Hippocampal formation (tissue), 2 donors: ENCODE measurements at places on chromosomes 2 and 18.

GRCh38 chr2:149119368-149119767 lies 80.9 kb downstream of the LYPD6B start:
- no peak for DNase-seq

DNA sequence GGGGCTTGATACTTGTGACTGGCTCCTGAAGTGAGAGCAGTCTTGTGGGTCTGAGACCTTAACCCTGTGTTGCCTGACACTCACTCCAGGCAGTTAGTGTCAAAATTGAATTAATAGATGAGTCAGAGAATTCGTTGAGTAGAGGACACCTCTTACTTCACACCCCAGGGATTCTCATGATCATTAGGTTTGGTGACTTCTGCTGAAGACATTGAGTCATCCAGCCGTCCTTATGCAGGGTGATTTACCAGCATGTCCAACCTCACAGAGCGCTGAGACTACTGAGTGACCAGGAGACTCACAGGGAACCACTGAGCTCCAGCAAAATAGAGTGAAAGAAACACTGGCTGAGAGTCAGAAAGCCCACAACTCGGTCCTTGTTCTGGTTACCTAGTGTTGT lies 36.0 kb upstream of the EVA1A start:
- DNase-seq, result no peak

GRCh38 chr2:15527074-15527739 lies 33.9 kb downstream of the NBAS start:
- no peak for DNase-seq

DNA sequence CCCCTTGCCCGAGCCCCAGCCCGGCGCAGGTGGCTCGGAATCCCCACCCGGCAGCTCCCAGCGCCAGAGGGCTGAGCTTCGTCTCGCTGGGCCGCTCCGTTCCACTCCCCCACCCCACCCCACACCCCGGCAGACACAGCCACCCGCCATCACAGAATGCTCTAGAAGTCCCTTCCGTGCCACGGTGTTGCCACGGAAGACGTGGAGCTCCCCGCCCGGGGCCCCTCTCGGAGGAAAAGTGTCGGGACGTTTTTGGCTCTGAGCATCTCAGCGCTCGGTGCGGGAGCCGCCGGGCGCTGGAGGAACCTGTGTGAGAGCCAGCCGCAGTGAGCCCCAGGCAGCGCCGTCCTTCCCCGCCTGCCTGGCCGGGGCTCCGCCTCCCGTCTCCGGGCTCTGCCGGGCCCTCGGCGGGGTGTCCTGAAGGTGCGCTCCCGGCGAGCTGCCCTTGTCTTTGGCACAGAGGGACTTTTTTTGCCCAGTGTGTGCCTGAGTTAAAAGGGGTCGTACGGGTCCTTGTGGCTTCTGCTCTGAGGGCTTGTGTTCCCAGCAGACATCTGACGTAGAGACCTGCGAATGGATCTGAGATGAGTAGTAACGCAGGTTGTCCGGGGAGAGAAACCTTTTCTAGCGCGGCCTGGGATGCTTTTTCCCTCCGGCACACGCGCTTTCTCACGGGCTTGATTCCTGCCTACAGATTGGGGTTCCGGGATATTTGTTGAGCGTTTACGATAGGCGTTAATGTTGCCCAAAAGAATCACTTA lies 1.8 kb downstream of the ZCCHC2 start:
- peak; percentile 70 for DNase-seq

DNA sequence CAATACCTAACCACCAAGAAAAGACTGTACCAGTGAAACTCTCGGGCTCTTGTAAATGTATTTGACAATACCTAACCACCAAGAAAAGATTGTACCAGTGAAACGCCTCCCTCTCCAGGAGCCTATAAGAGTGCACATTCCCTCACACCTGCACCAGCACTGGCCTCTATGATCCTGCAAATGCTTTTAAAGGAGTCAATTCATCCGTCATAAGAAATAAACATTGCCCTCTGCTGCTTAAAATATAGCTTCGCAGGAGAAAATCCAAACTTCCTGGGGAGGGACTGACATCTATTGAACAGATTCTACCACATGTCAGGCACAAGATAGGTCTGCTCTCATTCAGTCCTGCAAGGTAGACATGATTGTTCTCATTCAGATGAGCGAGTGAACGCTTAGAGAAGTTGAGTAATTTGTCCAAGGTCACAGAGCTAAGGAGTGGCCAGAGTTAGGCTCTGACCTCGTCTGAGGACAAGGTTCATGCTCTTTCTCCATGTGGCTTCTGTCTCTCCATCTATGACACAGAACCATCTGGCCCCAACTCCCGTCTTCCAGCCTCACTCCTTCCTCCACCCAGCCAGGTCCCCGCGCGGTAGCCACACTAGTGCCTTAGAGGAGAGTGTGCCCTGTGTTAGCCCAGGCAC lies 38.7 kb downstream of the MCFD2 start:
- peak; percentile 49 for DNase-seq

- no peak for DNase-seq
These were observed 8.2 kb downstream of the FAM110C start for GRCh38 chr2:38155-38554.

DNA sequence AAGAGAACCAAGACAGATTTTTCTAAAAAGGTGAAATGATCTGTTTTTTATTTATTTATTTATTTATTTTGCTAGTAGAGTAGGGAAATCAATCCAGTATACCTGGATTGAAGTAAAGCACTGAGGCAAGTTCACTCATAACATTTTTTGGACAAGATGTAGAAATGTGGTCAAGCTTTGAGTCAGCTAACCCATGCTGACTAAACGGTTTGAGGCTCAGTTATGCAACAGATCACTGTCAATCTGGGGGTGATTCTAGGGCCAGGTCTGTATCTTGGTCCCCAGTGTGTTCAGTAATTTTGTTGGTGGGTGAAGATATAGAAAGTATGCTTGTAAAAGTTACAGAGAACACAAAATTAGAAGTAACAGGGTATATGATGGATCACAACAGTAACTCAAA lies 60.2 kb downstream of the RMDN2 start:
- DNase-seq, result no peak

- no peak for DNase-seq
These were observed 621.4 kb downstream of the NYAP2 start for GRCh38 chr2:226020956-226021355.

DNA sequence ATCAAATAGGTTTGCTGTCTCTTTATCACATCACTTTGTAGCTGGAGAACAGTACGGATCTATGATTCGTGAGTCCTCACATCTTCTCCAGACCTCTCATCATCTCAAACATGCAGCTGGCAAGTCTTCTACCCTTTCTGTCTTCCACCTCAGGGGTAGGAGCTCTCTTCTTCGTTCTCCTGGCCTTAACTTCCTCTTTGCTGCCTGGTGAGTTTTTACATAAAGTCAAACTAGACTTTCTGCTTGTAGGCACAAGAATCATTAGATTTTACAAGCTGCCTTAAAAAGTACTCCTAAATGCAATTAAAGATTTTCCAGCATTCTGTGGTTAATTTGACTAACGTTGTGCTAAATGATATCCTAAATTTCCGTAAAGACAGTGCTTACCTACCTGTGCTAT lies 43.7 kb upstream of the TANK start:
- DNase-seq, result no peak
